ENCODE measurements at places on chromosomes 11 and 22.

GRCh38 chr11:119509969-119510401 is 87.0 kb upstream of the THY1 start:
- DNase-seq = no peak

GRCh38 chr22:29300807-29301601 is 5.4 kb upstream of the GAS2L1 start:
- DNase-seq = no peak

DNA sequence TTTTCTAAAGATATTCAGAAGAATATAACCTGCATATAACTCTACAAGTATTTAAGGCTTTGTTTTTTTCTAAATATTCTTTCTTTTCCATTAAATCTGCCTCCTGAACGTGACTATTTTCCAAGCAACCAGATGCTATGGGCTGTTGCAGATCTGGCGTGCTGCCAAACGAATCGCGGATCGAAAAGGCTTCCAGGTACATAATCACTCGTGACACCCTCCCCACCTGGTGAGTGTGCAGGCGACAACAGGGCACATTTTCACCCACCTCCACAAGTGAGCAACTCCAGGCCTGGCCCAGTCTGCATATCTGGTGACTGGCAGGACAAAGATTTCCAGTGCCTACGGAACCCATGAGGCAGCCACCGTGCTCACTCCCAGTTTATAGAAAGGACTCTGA is 660.1 kb downstream of the OPCML start:
- DNase-seq = no peak

- DNase-seq = peak; percentile 26
Observed at GRCh38 chr22:33579448-33580093, 340.7 kb downstream of the LARGE1 start.

DNA sequence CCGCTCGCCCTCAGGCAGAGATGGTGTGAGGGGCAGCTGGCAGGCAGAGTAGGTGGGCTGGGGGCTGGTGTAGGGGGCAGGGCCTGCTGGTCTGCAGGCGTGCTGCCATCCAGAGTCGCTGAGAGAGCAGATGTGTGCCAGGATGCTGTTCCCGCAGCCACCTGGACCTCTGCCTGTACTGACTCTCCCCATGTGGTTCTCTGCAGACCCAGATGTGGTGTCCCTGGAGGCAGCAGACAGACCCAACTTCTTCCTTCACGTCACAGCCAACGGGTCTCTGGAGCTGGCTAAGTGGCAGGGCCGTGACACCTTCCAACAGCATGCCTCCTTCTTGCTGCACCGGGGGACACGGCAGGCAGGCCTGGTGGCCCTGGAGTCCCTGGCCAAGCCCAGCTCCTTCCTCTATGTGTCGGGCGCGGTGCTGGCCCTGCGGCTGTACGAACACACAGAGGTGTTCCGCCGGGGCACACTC is 58.6 kb downstream of the OTOG start:
- DNase-seq = no peak

- no peak for DNase-seq
Observed at GRCh38 chr11:636511-637332, at the start of gene DRD4. Gene DRD4, plus strand, starts transcription at chr11:637269. Its CDS starts 36 bp downstream, at chr11:637305.

DNA sequence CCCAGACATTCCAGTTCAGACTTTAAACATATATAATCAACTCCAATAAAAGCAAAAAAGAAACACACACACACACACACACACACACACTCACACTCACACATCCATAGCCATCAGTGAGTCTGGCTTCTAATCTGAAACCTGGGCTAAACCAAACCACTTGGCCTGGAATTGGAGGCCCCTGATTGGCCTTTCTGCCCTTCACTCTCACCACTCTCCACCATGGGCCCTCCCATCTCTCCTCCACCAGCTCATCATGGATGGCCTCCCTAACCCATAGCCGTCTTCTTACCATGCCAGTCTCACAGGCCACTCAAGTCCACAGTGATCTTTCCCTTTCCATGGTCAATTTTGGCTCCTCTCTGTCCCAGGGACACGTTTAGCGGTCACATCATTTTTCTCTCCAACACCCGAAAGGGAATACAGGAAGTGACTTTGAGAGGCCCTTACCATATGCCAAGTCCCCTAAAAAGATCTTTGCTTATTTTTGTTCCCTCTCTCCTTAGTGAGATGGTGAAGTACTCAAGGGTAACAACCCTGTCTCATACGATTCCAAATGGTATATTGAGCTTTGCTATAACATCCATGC is 66.6 kb downstream of the ENDOD1 start:
- no peak for DNase-seq

GRCh38 chr11:105448703-105449079 is 161.2 kb upstream of the GRIA4 start:
- no peak for DNase-seq

DNA sequence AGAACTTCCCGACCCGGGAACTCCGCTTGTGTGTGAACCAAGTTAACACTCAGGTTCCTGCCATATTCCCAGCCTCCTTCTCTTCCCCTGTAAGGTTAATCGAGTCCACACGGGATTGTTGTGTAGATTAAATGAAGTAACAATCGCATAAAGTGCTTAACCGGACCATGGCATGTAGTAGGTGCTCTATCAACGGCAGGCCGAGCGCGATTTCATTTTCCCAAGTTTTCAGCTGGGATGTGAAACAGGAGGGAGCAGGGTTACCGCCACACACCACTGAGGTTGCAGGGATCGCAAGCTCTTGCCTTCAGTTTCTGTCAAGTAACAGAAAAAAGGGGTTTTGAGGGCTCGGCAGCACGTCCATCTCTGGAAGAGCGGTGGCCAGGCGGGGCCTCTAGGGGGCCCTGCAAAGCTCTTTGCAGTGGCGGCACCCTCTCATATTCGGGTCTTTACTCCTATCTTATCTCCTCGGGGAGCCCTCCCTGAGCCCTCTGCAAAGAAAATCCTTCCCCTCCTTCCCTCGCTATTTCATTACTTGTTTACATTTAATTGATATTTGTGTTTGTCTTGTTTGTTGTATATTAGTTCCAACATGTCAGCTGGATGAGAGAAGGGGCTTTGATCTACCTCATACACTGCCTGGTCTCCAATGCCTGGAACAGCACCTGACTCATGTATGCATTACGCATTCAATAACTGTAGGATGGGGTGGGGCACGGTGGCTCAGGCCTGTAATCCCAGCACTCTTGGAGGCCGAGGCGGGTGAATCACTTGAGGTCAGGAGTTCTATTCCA is 816 bp upstream of the PLEKHA7 start:
- DNase-seq = peak; percentile 24

GRCh38 chr11:15930442-15931025 is 425.8 kb downstream of the SOX6 start:
- no peak for DNase-seq

GRCh38 chr11:92325416-92325815 is 100.8 kb downstream of the FAT3 start:
- DNase-seq = no peak

GRCh38 chr11:4441515-4441914 is 7.6 kb upstream of the OR52K2 start:
- no peak for DNase-seq

DNA sequence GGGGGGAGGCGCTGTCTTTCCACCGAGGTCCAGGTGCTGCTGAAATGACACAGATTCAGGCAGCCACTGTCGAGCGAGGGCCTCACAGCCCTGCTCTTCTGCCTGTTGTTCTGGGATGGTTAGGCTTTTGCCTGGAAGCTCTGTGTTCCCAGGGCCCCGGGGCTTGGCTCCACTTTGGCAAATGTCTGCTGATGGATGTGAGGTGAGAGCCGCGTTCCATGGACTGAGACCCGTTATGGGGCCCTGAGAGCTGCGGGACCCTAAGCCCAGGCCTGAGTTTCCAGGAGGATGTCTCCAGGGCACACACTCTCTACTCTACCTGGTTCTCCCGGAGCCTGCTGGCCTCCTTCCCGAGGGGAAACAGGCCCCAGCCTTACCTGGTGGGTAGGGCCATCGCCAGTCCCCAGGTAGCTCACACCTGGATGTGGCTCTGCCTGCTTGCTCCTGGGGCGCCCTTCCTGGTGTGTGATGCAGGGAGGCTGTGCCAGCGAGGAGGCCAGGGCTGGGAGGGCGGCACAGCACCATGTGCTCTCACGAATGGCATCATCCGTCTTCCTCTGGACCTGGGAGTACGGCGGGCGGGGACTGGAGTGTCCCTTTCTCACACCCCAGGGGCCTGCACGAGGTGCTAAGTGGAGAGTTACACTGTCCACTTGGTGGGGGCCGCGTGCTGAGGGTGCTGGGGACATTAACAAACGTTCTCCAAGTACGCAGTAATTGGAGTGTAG is 435.5 kb downstream of the TBC1D22A start:
- no peak for DNase-seq

- DNase-seq = no peak
Observed at GRCh38 chr11:74278721-74279161, 32.7 kb downstream of the P4HA3 start.

GRCh38 chr22:22714600-22715335 is 70.4 kb downstream of the GGTLC2 start:
- DNase-seq = no peak

DNA sequence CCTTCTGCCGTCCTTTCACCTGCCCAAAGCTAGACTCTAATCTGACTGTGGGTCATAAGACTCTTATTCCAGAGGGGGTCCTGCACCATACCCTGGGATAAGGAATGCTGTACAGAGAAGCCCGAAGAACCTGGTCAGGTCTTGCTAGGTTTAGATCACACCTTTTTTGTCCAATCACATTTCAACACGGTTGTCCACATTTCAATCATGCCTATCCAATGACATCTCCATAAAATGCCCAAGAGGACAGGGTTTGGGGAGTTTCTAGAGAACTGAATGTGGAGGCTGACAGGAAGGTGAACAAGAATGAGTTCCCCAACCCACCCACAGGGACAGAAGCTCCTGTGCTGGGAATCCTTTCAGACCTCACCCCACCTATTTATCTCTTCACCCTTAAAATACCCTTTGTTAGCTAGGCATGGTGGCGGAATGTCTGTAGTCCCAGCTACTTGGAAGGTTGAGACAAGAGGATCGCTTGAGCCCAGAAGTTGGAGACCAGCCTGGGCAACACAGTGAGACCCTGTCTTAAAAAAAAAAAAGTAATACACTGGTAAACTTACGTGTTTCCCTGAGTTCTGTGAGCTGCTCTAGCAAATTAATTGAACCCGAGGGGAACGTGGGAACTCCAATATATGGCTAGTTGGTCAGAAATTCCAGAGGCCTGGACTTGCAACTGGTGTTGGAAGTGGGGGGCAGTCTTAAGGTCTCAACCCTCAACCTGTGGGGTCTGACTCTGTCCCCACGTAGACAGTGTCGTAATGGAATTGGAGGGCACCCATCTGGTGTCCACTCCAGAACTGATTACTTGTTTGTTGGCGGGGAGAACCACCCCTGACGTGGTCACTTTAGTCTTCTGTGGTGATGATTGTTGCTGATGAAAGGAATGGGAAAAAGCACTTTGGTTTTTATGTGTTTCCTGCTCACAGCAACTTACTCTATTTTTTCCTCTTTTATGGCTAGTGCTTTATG is 17.8 kb downstream of the TCIRG1 start:
- DNase-seq = no peak

All from NCI-H1694 (cell line).